ENCODE measurements at places on chromosomes 2 and 18.

DNA sequence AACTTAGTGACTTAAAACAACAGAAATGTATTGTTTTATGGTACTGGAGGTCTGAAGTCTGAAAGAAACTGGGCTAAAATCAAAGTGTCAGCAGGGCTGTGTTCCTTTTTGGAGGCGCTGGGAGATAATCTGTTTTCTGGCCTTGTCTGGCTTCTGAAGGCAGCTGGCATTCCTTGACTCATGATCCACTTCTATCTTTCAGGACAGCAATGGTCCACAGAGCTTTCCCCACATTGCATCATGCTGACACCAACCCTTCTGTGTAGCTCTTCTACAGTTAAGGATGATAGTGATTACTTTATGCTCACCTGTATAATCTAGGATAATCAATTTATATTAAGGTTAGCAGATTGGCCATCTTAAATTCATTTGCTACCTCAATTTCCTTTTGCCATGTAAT lies 392.1 kb downstream of the TDRD15 start:
- no peak for DNase-seq

DNA sequence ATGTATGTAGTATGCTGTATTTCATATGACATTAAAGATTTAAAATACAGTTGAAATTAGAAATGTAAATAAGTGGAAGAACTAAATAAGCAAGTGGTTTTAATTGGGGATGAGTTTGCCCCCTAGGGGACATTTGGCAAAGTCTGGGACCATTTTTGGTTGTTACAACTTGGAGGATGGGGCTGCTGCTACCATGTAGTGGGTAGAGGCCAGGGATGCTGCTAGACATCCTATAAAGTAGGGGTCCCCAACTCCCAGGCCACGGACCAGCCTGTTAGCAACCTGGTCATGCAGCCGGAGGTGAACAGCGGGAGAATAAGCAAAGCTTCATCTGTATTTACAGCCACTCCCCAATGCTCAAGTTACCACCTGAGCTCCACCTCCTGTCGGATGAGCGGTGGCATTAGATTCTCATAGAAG lies 27.9 kb upstream of the ASNSD1 start:
- no peak for DNase-seq

GRCh38 chr2:154689158-154689557 lies 9.3 kb upstream of the KCNJ3 start:
- no peak for DNase-seq

GRCh38 chr2:195514365-195514764 lies 142.7 kb upstream of the SLC39A10 start:
- no peak for DNase-seq

- DNase-seq: no peak
Measured at GRCh38 chr18:52313213-52313612, 26.8 kb upstream of the DCC start.

DNA sequence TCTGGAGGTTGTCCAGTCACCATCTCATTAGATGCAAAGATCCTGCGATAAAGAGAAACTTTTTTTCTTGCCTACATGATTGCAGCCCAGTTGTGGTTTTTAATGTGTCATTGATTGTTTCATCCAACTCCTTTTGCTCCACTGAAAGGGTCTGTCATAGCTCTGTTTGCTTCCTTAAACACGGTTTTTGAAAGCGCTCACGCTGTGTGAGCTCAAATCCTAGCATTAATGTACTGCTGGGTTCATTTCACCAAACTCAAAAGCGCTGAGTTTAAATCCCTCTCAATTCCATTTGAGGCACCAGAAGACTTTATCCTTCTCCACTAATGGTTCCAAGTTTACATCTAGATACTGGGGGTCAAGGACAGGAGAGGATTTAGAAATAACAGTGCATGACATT lies 53.6 kb downstream of the CDK15 start:
- DNase-seq: no peak

Measured in hypothalamus (tissue), 51 donors.